M059J (cell line): ENCODE measurements at places on chromosomes 1 and 21. TPM values are rescaled to one million over a fixed set of nuclear protein-coding genes. Genes with fewer than 3 reads are reported as not detected.

GRCh38 chr21:37257511-37257966 lies 9.6 kb downstream of the VPS26C start:
- peak; percentile 30 for DNase-seq

- peak; percentile 78 for DNase-seq
Observed at GRCh38 chr1:24567792-24568388, 12.0 kb downstream of the NCMAP start.

DNA sequence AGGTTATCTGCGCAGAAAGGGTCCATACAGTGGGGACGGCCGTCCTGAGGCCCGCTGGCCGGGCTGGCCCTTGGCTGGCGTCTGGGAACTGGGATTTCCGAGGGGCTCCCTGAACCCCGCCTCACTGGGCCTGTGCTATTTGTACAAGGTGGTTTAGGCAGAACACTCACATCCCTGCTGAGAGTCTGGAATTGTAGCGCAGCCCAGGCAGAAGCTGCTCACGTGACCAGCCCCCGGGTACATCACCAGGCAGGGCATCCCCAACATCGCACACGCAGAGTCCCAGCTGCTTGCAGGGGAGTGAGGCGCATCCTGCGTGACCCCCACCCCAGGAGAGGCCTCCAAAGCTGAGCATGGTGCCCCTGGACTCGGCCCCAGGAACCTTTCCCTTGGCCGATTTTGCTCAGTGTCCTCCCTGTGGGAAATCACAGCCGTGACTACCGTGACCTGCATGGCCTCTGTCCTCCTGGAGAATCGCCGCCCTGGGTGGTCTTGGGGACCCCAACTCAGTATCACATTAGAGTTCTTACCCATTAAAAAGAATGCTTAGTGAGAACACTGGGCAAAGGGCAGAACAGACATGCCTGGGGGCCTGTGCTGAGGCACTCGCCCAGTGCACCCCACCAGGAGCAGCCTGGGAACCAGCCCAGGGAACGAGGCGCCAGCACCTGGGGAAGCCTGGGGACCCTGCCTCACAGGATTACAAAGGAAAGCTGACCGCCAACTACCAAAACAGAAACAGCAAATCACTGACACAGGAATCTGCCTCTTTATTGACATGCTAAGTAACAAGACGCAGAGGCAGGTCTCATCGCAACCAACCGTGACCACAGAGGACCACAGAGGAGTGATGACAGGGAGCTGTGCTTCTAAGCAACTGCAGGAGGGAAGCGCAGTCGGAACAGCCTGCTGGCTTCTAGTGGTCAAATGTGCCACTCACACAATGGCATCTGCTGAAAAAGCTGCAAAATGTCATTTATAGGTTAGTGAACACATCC lies 33.5 kb downstream of the UBE2G2 start:
- DNase-seq, result no peak

DNA sequence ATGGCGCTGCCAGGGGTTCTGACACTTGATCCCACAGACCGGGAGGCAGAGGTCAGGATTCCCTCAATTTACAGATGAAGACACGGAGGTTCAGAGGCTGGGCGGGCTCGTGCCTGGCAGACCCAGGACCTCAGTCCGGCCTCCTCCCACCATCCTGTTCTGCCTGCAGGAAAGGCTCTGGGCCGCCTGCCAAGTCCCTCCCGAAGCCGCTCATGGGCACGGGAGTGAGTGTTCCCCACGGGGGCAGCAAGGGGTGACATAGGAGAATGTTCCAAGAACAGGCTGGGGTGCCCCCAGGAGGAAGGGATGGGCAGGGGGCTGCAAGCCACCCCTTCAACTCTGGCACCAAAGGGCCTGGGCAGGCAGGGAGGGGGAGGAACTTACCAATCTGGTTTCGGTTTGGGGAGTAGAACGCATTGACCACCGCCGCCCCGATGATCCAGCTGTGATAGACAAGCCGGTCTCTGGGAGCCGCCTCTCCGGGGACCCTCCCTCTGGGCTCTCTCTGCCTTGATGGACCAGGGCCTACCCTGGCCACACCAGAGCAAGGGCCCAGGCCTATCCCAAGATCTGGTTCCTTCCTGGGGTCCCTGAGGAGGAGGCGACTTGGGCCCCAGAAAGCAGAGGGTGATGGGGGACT lies 7.5 kb downstream of the PRXL2B start:
- peak; percentile 38 for DNase-seq

GRCh38 chr1:200342511-200343311 lies 67.1 kb downstream of the ZNF281 start:
- peak; percentile 63 for DNase-seq

DNA sequence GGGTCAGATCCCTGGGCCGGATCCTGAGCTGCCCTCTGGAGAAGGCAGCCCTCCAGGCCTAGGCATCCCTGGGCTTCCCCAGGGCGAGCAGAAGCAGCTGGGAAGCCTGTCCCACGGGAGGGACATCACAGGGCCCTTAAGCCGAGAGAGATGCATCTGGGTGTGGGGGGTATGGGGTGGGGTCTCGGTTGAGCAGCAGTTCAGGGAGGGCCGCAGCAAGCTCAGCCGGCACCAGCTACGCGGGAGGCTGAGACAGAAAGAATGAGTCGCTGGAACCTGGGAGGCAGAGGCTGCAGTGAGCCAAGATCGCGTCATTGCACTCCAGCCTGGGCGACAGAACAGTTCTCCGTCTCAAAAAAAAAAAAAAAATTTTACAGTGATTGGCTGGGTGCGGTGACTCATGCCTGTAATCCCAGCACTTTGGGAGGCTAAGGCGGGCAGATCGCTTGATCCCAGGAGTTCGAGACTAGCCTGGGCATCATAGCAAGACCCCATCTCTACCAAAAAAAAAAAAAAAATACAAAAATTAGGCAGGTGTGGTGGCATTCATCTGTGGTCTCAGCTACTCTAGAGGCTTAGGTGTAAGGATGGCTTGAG lies 37.7 kb downstream of the RRP1 start:
- DNase-seq, result peak; percentile 91

DNA sequence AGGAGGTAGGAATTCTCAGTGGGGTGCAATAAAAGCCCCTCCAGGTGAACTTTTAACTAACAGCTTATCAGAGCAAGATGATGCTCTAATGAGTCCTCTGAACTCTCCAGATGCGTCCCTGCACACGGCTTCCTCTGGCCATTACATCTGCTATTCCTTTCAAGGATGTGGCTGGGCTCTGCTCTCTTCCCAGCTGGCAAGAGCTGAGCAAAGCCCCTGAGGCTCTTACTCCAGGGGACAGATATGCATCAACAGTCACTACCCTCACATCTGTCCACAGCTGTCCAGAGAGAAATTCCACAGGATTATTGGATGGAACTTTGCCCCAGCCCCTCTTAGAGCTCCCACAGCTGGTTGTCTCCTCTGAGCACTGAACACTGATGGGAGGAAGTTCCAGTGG lies 267.8 kb downstream of the C1orf94 start:
- no peak for DNase-seq

- DNase-seq, result no peak
Observed at GRCh38 chr1:239742416-239743109, 349.1 kb upstream of the FMN2 start.

DNA sequence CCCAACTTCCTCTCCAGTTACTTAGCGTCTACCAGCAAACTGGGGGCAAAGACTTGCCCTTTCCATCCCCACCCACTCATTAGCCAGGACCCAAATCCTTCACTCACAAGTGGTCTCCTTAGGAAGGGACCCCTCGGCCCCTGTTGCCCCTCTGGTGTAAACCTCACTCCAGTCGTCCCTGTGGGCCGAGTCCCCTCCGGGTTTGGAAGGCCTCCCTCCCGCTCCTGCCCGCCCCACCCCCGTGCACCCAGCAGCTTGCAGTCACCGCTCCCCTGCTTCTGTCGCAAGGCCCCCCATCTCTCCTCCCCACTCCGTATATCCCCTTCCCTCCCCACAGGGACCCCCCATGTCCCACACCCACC lies 1.2 kb downstream of the EFHD2 start:
- no peak for DNase-seq

GRCh38 chr1:52756020-52756419 lies 29.8 kb downstream of the ZYG11B start:
- no peak for DNase-seq

DNA sequence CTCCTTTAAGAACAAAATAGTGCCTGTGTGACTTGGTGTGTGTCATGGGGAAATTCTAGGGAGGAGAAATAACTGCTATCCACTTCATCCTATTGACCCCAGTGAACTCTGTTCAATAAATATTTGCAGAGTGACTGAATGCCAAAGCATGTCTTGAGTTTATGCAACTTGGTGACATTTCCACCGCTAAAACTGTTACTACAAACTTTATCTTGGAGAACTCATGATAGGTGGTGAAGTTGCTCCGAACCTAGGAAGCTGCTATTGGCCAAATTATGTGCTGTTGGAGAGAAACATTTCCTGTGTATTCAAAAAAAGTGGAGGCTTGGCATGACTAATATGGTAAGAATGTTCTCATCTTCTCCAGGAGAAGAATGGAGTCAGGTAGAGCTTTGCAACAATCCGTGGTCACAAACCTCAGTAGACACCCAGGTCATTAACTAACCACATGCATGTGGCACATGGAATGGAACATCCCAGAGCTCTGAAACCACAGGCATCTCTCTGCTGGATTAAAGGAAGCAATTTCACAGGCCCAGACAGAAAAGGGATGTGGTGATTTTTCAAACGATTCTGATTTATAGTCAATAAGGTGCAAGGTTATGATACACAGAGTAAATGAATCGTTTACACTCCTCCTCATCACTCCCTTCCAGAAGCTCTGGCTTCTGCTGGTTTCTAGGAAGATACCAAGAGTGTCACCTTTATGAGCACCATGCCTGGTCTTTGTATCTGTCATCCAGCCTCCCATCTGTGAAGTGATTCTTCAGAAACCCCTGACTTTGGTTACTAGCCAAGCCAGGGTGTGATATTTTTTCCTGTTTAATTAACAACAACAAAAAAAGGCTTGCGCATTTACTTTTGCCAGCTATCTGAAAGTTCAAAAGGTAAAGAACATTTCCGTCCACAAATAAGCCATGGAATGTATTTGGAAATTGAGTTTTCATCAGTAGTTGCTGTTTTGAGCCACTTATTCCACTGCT lies 361.1 kb downstream of the TGFB2 start:
- DNase-seq, result peak; percentile 100

- no peak for DNase-seq
Observed at GRCh38 chr1:155650231-155650757, 38.3 kb downstream of the YY1AP1 start.

DNA sequence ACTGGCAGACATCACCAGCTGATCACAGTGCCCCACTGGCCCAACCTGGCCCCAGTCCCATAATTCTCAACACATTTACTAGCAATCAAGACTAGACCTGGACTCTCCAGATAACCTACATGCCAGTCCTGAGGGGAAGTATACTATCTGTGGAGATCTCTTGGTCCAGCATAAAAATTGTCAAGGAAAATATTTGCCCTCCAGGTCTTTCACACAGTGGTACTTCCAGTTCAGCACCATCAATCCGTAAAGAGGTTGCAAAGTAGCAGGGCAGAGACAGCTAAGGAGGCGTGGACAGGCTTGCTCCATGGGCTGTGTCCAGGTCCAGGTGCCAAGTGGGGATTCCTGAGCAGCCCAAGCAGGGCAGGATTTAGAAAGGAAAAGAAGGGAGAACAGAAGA lies 143.6 kb upstream of the BACE2 start:
- DNase-seq, result no peak

GRCh38 chr1:66393586-66394287 lies 140.2 kb upstream of the SGIP1 start:
- DNase-seq, result no peak

- peak; percentile 34 for DNase-seq
Observed at GRCh38 chr1:205328476-205328875, 6.9 kb upstream of the NUAK2 start.

DNA sequence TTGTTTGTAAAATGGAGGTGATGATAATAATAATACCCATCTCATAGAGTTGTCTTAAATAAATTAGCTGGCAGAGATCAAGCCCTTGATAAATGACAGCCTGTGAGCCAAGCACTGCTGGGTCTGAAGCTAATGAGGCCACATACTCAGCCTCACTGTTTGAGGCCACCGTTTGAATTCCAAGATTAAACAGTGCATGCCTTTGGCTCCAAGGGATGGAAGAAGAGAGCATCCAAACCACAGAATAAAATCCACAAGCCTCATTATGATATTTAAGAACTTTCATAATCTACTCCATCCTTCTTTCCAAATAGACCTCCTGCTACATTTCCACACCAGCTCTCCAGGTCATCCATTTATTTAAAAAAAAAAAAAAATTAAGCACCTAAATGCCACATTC lies 29.0 kb downstream of the TGFBR3 start:
- peak; percentile 9 for DNase-seq

Gene ANKRD45
- 1.2 and 3.2 TPM in 2 replicates for total RNA-seq

Gene PHC2
- total RNA-seq, result 106 and 128 TPM in 2 replicates

Gene SLC1A7
- 0.25 TPM in 1 of 2 replicates, not detected in the other for total RNA-seq

Gene ZNF648
- not detected in 2 replicates for total RNA-seq

Gene AIRE
- not detected in 2 replicates for total RNA-seq

Gene PHACTR4
- 17.8 and 31.1 TPM in 2 replicates for total RNA-seq

Gene SLC5A9
- not detected in 2 replicates for total RNA-seq

Gene PAQR6
- total RNA-seq, result 0.37 and 1.0 TPM in 2 replicates

Gene MEF2D
- 10.6 and 26.3 TPM in 2 replicates for total RNA-seq
